Activated T-cell treated with anti-CD3 and anti-CD28 coated beads for 4 hours (primary cell): ENCODE measurements at places on chromosomes 7 and 10.

GRCh38 chr10:128751851-128752250, 625.6 kb upstream of the MKI67 start:
- no peak for DNase-seq

DNA sequence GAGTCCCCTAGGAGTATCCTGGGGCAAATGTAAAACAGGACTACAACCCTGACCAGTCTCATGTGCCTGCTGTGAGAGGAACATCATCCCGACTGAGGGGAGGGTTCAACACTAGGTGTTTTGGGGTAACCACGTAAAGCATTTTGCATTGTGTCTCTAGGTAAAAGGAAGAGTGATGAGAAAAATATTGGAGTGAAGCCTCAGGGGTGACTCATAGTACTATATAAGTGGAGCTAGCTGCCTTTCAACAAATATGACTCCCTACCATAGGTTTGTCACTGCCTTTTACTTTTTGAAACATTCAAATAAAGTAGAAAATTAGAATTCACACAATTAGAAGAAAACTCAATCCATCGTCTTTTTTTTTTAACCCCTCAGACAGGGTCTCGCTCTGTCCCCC, 2.6 kb upstream of the CAMK2G start:
- DNase-seq: no peak

GRCh38 chr10:34815185-34816084, at the start of gene PARD3:
Gene PARD3 (minus strand): TSS chr10:34815296. CDS start chr10:34814995, 301 bp downstream.
- no peak for DNase-seq

GRCh38 chr7:43747328-43748105, 11.0 kb upstream of the BLVRA start:
- no peak for DNase-seq

GRCh38 chr7:154640266-154640865, 362.6 kb downstream of the PAXIP1 start:
- DNase-seq: no peak

GRCh38 chr7:129864042-129864441, 88.7 kb downstream of the UBE2H start:
- no peak for DNase-seq

GRCh38 chr10:17220652-17221100, 7.4 kb upstream of the VIM start:
- no peak for DNase-seq

GRCh38 chr10:121131426-121132265, 280.5 kb downstream of the WDR11 start:
- DNase-seq: no peak

GRCh38 chr10:50394832-50395231, 143.5 kb upstream of the ASAH2 start:
- no peak for DNase-seq

- DNase-seq: no peak
Observed at GRCh38 chr7:128351296-128352152, 7.8 kb upstream of the RBM28 start.

DNA sequence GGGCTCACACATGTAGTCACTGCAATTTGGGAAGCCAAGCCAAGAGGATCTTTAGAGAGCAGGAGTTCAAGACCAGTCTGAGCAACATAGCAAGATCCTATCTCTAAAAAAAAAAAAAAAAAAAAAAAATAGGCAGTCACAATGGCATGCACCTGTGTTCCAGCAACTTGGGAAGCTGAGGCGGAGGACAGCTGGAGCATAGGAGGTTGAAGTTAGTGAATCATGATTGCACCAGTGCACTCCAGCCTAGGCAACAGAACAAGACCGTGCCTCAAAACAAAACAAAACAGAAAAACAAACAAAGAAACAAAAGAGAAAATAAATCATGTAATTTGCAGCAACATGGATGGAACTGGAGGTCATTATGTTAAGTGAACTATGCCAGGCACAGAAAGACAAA, 33.6 kb upstream of the BICC1 start:
- no peak for DNase-seq

DNA sequence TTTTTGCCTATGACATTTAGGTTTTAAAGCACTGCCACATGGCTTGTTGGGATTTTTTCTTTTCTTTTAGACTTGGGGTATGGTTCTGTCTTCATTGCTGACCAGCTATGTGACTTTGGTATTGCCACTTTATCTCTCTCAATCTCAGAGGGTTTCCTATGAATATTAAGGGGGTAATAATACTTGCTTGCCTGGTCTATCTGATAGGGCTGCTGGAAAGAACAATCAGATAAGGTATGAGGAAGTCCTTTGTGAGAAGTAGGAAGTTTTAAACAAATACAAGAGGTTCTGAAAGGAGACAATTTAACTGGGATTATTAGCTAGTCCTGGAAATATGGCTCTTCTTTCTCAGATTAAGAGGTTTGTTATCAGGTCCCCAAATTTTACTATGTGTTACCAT, 80.8 kb downstream of the ZNF92 start:
- DNase-seq: no peak

DNA sequence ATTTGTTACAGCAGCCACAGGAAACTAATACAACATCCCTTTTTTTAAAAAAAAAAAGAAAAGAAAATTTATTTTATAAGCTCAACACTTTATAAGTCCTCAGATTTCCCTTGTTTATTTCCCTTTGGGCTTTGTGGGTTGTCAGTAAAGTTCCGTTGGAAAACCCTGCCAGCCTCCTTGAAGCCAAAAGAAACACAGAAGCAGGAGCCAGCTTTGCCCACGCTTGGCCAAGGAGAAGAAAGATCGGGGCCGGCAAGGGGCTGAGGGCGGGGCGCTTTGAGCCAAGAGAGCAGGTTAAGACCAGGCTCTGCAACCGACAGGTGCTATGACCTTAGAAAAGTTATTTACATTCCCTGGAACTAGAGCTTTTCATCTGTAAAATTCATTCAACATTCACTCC, 72.7 kb downstream of the RGS10 start:
- DNase-seq: no peak

GRCh38 chr10:109821672-109822071, 101.6 kb downstream of the XPNPEP1 start:
- no peak for DNase-seq

DNA sequence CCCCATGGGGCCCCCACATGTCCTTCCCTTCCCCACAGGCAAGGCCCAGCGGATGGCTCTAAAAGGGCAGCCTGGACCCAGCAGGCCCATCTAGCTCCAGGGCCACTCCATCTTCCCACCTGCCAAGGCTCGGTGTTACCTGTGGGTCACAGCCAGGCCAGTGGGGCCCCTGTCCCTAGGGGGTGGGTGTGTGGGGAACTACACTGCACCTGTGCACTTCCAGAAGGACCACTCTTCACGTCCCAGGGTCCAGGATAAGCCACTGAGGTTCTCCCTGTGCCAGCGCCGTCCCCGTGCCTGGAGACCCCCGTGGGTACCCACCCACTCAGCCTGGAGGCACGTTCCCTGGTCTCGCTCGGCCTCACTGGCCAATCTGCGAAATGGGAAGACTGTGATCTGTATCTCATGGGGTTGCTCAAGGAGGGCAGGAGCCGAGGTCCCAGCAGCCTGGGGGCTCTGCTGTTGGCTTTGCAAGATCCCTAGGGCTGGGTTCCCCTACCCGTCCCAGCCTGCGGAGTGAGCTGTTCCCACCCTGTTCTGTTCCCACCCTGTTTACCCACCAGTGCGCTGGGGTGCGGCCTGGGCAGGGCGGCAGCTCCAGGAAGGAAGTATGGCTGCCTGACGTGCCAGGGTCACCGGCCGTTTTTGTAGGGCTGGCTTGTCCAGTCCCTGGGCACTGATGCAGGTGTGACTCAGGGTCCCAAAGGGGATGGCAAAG, 4.6 kb downstream of the PWWP2B start:
- no peak for DNase-seq

DNA sequence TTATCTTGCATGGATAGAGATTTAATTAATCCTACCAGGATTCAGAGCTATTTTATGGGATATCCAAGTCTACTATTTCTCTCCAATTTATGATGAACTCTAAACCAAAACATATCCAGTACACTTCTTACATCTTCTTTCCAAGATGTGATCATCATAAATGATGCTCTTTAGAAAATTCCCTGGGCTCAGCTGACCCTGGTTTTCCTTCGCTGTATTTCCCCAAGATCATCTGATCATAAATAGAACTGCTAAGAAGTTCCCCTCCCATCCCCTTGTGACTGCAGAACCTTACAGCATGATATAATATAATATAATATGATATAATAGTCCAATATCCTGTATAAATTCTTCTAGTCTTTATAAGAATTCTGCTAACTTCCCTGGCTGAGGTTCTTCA, 114.6 kb upstream of the LYZL2 start:
- no peak for DNase-seq

- no peak for DNase-seq
Observed at GRCh38 chr10:115660391-115660790, 567.2 kb downstream of the ATRNL1 start.

- DNase-seq: no peak
Observed at GRCh38 chr7:17315974-17316373, 17.5 kb downstream of the AHR start.

GRCh38 chr10:3659203-3659917, 125.6 kb downstream of the KLF6 start:
- no peak for DNase-seq

- no peak for DNase-seq
Observed at GRCh38 chr10:125788156-125789034, 12.8 kb upstream of the MMP21 start.

DNA sequence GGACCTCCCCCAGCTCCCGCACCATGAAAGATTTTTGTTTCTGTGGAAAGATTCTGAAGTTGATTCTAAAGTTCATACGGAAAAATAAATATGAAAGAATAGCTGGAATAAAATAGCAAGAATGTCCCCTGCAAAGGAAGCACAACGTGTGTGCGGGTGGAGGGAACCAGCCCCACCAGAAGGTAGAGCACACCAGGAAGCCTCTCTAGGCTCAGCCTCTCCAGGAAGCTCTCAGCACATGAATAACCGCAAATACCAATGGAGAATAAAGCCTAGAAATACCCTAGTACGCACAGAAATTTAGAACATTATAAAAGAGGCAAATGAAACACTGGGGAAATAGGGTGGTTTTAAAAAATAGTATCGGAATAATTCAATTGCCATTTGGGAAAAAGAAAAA, 24.6 kb upstream of the FAM170B start:
- DNase-seq: no peak

- no peak for DNase-seq
Observed at GRCh38 chr7:102270178-102270887, 16.3 kb upstream of the SH2B2 start.

DNA sequence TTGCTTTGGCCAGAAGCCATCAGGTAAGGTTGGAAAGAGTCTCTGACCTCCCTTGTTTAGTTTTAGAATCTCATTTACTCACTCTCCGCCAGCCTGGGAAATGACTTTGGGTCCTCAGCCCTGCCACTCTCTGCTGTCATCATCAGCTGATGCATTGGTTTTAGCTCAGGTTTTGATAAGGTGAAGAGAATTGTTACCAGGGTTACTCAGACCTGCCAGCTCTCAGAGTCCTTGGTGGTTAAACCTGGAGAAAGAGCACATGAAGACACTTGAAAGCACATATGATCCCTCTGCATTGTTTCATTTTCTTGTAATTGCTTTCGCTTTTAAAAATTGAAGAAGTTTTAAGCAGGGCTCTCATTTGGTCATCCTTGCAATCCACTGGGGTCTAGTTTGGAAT, 4.0 kb upstream of the CROT start:
- no peak for DNase-seq

DNA sequence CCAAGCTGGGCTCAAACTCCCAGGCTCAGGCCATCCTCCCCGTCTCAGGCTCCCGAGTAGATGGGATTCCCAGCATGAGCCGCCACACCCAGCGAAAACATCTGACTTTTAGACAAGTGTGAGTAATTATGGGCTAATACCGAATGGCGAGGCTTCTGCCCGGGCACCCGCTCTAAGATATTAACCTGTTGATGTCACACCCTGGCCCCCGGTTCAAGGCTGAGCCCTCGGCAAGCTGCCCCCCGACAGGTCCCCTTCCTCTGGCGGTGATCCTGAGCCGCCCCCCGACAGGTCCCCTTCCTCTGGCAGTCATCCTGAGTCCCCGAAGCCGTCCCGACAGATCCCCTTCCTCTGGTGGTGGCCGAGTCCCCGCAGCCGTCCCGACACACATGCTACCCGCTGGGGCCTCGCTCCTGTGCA, 5.2 kb downstream of the PSMG3 start:
- DNase-seq: no peak

GRCh38 chr10:101272229-101272868, 43.1 kb upstream of the LBX1 start:
- DNase-seq: peak; percentile 48

DNA sequence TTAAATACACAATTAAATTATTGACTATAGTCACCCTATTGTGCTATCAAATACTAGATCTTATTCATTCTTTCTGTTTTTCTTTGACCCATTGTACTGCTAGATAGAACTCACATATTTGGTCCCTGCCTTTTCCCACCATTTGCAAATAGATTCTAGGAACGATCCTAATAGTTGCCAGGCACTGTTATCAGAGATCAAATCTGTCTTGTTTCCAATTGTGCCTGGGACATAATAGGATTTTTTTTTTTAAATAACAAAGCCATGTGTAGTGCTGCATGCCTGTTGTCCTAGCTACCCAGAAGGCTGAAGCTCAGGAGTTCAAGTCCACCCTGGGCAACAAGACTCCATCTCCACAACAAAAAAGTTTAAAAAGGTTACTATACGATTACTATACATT, 72.0 kb downstream of the C1GALT1 start:
- DNase-seq: no peak

- no peak for DNase-seq
Observed at GRCh38 chr7:23246555-23246954, at the start of gene GPNMB. Gene GPNMB (plus strand): TSS chr7:23246775. CDS start chr7:23246858, 83 bp downstream.

DNA sequence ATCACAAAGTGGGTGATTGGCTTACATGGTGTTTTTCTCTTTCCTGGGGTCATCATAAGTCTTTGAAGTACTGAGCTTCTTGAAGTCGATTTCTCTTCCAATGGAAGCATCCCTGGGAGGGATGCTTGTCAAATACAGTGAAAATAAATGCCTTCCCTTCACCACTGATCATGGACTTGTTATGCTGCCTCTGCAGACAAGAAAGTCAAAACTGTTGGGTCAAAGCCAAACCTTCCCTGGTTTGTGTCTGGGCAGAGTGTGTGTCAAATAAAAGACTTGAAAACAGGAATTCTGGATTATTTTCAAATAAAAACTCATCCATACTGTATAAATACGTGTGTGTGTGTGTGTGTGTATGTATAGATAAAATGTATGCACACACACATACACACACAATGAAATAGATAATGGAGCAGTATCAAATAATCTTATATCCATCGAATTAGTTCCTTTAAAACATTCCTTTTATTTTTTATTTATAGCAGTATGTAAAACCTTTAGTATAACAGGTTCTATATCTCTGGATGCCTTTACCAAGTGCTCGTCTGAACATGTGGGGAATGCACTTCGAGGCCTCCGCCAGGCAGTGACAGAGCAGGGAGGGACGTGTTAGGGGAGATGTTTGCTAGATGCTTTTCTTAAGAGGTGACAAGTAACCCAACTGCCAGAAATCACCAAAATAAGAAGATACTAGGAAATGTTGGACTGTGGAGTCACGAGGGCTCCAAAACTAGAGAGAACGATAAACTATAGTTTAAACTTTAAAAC, 27.2 kb upstream of the WNT16 start:
- no peak for DNase-seq

DNA sequence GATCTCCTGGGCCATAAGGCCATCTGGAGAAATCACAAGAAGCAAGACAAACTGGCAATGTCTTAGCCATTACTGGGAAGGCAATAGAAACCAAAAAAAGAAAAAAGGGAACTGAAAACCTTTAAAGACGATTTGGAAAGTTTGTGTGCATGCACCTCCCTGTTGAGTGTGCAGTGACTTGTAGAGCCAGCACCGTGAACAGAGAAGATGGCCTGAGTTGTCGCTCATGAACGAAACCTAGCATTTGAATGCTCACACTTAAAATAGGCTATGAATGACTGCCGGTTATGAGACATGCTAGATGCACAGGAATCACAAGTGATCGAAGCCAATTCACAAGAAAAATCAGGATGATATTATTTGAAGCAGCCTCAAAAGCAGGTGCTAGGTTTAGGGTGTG, 151.3 kb upstream of the ADO start:
- no peak for DNase-seq
